Activated T-cell treated with anti-CD3 and anti-CD28 coated beads, Interleukin-2, amount 50 U/mL, for 72 hours (primary cell): ENCODE measurements at places on chromosomes 4 and X. TPM values are rescaled to one million over a fixed set of nuclear protein-coding genes. Genes with fewer than 3 reads are reported as not detected.

GRCh38 chr4:176290520-176290919 lies 21.5 kb upstream of the ASB5 start:
- H3K36me3 ChIP-seq: no peaks in the 10 kb centered on the region
- H3K27me3 ChIP-seq: peaks cover 22% of the 10 kb centered on the region
- H3K27ac ChIP-seq: no peak overlapping the region
- DNase-seq: no peak

DNA sequence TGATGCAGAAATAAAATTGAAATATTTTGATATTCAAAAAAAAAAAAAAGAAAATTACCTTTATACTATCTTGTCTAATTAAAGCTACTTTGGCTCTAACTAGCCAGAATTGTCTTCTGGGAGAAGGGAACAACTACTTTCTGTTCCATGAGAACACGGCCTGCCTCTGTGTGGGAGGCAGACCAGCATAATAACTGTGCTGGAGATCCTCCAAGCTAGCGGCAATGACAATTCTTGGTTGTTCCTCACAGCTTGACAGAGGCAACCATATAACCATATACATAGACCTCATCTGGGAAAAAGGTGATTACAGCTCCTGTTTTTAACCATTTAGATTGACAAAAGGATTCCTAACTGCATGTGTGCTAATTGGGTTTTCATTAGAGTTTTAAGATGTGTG lies 95.7 kb downstream of the RBMX2 start:
- H3K36me3 ChIP-seq: no peaks in the 10 kb centered on the region
- no peak overlapping the region for H3K4me3 ChIP-seq
- H3K27ac ChIP-seq: no peak overlapping the region
- H3K4me1 ChIP-seq: no peaks in the 10 kb centered on the region

GRCh38 chrX:1480082-1480785 lies 27.5 kb upstream of the ASMTL start:
- peaks cover 31% of the 10 kb centered on the region for H3K36me3 ChIP-seq
- peak overlapping the region; percentile 74 for H3K4me3 ChIP-seq
- peaks cover 79% of the 10 kb centered on the region for H3K4me1 ChIP-seq
- H3K27me3 ChIP-seq: no peaks in the 10 kb centered on the region

DNA sequence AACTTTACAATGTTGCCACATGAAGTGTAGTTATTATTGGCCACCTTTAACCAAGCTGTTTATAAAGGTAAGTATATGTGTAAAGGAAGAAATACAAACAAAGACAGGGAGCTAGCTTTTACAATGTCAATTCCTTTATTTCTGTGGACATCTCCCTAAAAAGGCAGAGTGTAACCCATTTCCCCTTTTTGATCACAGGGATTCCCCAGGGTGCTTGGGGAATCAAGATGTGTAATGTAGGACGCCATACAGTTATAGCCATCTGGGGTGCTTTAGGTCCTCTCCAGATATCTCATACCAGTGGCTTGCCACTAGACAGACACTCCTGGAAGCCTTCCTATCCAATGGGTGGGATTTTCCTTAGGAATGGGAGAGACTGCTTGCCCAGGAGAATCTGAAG lies 4.2 kb upstream of the CUL4B start:
- H3K27ac ChIP-seq: no peak overlapping the region
- DNase-seq: no peak
- H3K4me1 ChIP-seq: peaks cover 11% of the 10 kb centered on the region
- H3K36me3 ChIP-seq: peaks cover 1% of the 10 kb centered on the region
- no peak overlapping the region for H3K4me3 ChIP-seq
- H3K27me3 ChIP-seq: no peaks in the 10 kb centered on the region

DNA sequence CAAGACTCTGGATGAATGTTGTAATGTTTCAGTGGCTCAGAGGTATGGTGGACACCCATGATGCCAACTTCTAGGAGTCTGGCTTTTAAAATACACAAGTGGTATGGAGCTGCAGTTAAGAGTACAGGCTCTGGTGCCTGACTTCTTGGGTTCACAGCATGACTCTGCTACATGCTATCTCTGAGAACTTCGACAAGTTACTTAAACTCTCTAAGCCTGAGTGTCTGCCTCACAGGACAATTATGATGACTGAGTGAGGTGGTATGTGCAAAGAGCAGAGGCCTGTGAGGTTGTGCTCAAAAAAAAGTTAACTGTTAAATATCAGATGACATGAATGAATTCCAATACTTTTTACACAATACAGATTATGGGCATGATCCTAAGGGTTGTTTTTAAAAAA lies 90.9 kb upstream of the SRD5A3 start:
- no peaks in the 10 kb centered on the region for H3K36me3 ChIP-seq
- H3K4me1 ChIP-seq: no peaks in the 10 kb centered on the region
- peaks cover 15% of the 10 kb centered on the region for H3K27me3 ChIP-seq

GRCh38 chr4:38664706-38665401 lies 855 bp downstream of the KLF3 start:
- H3K27me3 ChIP-seq: no peaks in the 10 kb centered on the region
- H3K27ac ChIP-seq: peak overlapping the region; percentile 90
- peak overlapping the region; percentile 80 for H3K4me3 ChIP-seq
- DNase-seq: peak; percentile 33

KLF3 gene
- 7.4 TPM for total RNA-seq
